ENCODE measurements at places on chromosomes 7 and 10. TPM values are rescaled to one million over a fixed set of nuclear protein-coding genes. Genes with fewer than 3 reads are reported as not detected.
A peak's percentile ranks its signal among the peaks of the same experiment; 100 is the strongest.

GRCh38 chr7:7491044-7491443, 44.6 kb downstream of the COL28A1 start:
- no peak overlapping the region for H3K4me3 ChIP-seq
- no peaks in the 10 kb centered on the region for H3K4me1 ChIP-seq
- no peaks in the 10 kb centered on the region for H3K36me3 ChIP-seq
- H3K27me3 ChIP-seq: no peaks in the 10 kb centered on the region
- DNase-seq: no peak
- no peak overlapping the region for H3K27ac ChIP-seq

- H3K36me3 ChIP-seq: no peaks in the 10 kb centered on the region
- H3K27me3 ChIP-seq: no peaks in the 10 kb centered on the region
- H3K4me1 ChIP-seq: peaks cover 5% of the 10 kb centered on the region
- H3K27ac ChIP-seq: no peak overlapping the region
- peak; percentile 52 for DNase-seq
Measured at GRCh38 chr7:5827755-5828154, 46.3 kb upstream of the RNF216 start.

DNA sequence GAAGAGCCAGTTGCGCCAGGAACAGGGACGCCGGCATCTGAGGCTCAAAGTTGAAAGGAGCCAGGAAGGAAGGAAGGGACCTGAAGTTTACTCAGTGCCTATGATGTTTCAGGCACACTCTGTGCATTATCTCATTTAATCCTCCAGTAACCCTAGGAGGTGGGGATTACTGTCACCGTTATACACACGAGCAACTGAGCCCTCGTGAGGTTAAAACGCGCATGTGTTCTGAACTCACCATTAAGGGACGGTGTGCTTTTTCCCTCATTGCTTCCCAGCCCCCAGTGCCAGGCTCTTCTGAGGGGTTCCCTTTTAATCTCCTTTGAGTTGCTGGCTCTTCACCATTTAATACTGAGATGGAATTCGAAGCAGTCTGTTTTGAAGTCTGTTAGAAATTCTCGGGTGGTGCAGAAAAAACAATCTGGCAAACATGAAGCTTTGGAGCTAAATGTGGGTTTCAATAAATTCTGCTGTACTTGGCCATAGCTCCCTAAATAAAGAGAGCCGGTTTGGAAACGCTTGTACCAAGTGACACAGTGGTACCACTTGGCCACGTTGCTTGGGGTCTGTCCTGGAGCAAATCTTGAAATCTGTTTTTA, 102.2 kb downstream of the TAX1BP1 start:
- no peaks in the 10 kb centered on the region for H3K27me3 ChIP-seq
- H3K36me3 ChIP-seq: peaks cover 15% of the 10 kb centered on the region
- no peak overlapping the region for H3K27ac ChIP-seq
- no peaks in the 10 kb centered on the region for H3K4me1 ChIP-seq
- no peak for DNase-seq
- no peak overlapping the region for H3K4me3 ChIP-seq

- no peak overlapping the region for H3K4me3 ChIP-seq
- H3K4me1 ChIP-seq: peaks cover 10% of the 10 kb centered on the region
- DNase-seq: no peak
Measured at GRCh38 chr7:129872054-129872453, 80.7 kb downstream of the UBE2H start.

The ZNF22 gene
- total RNA-seq: 22.1 TPM

- no peak overlapping the region for H3K4me3 ChIP-seq
- no peaks in the 10 kb centered on the region for H3K36me3 ChIP-seq
- no peak overlapping the region for H3K27ac ChIP-seq
Measured at GRCh38 chr10:84317174-84317573, 11.2 kb upstream of the CCSER2 start.

DNA sequence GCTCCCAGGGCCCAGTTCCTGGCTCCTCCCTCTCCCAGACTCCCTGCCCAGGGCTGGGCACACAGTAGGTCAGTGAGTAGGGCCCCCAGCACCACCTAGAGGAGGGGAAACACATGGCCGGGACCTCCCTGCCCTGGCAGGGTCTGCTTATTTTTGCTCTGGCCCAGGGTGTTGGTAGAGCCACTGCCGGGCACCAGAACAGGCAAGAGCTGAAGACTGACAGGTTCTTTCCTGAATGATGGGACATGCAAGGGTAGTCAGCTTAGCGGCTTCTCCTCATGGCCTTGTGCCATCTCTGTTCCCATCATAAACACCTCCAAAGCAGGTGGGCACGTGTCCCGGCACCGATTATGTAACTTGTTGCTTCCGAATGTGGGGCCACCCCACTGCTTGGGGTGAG, 86.5 kb downstream of the NEURL1 start:
- H3K27me3 ChIP-seq: no peaks in the 10 kb centered on the region
- no peaks in the 10 kb centered on the region for H3K36me3 ChIP-seq
- no peak overlapping the region for H3K4me3 ChIP-seq

The GJD4 gene
- not detected for total RNA-seq

DNA sequence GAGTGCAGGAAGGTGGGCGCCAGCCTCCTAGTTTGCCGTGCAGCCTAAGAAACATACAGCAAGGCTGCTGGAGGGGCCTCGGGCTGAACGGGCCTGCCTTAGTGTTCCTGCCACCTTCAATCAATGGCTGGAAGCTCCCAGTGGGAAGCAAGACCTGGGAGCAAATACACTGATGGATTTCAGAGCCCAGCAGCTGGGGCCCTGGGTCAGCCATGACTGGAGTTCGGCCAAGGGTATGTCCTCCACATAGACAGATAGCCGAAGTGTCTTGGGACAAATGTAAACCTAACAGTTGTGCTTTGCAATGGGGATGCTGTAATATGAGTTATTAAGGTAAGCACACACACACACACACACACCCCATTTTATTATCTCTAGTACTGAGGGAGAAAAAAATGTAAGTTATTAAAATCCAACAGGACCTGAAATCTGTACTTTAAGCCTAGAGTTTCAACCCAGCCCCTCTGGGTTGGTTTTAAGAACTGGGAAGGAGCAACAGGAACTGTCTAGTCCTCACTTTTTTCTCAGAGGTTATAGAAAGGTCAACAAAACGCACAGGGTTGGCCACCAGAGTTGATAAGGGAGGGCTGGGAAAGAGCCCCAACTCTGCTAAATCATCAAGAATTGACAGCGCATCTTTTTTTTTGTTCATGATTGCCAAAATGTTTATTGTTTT, 50.0 kb upstream of the CELF2 start:
- no peak for DNase-seq
- H3K27ac ChIP-seq: no peak overlapping the region
- H3K27me3 ChIP-seq: no peaks in the 10 kb centered on the region
- no peaks in the 10 kb centered on the region for H3K36me3 ChIP-seq
- no peak overlapping the region for H3K4me3 ChIP-seq

GRCh38 chr10:81306971-81307782, 567.8 kb upstream of the NRG3 start:
- no peak overlapping the region for H3K27ac ChIP-seq
- no peaks in the 10 kb centered on the region for H3K4me1 ChIP-seq
- H3K27me3 ChIP-seq: no peaks in the 10 kb centered on the region

GRCh38 chr7:150967349-150967748, 10.8 kb downstream of the KCNH2 start:
- H3K27ac ChIP-seq: no peak overlapping the region
- H3K27me3 ChIP-seq: peaks cover 29% of the 10 kb centered on the region
- no peak overlapping the region for H3K4me3 ChIP-seq
- DNase-seq: no peak
- peaks cover 34% of the 10 kb centered on the region for H3K4me1 ChIP-seq

GRCh38 chr7:12369072-12369471, 34.6 kb downstream of the VWDE start:
- H3K4me3 ChIP-seq: no peak overlapping the region
- no peak for DNase-seq
- H3K27me3 ChIP-seq: no peaks in the 10 kb centered on the region
- no peaks in the 10 kb centered on the region for H3K4me1 ChIP-seq
- H3K36me3 ChIP-seq: no peaks in the 10 kb centered on the region

DNA sequence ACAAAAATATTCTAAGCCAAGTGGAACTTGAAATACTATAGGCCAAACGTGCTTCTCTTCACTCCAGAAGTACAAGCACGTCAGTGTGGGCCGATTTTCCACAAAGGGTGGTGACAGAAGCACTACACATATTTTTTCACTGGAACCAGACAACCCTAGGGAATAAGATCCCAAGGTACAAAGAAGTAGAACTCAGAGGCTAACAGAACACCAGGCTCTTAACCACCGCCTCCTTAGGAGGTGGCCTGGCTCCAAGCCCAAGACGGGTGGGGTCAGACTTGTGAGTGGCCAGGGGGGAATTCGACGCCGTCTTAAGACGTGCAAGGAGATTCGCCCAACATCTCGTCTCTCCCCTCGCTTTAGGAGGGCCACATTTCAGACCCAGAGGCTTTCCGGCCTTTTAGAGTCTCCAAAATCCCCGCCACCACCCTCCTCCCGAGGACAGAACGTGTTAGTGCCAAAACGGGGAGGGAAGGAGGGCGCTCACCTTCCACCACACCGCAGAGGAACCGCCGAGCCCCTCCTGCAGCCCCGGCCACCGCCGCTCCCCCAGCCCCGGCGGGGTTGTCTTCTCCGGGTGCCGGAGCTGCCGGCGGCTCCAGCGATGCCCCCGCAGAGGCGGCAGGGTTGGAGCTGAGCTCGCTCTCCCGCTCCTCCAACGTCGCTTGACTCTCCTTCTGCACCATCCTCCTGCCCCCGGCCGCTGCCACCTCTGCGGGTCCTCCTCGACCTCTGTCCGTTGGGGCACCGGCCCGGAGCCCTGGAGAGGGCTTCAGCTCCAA, 716 bp downstream of the OGA start:
- peak overlapping the region; percentile 100 for H3K4me3 ChIP-seq
- H3K27ac ChIP-seq: peak overlapping the region; percentile 95
- H3K27me3 ChIP-seq: no peaks in the 10 kb centered on the region
- H3K36me3 ChIP-seq: peaks cover 7% of the 10 kb centered on the region
- peak; percentile 94 for DNase-seq
- peaks cover 40% of the 10 kb centered on the region for H3K4me1 ChIP-seq

DNA sequence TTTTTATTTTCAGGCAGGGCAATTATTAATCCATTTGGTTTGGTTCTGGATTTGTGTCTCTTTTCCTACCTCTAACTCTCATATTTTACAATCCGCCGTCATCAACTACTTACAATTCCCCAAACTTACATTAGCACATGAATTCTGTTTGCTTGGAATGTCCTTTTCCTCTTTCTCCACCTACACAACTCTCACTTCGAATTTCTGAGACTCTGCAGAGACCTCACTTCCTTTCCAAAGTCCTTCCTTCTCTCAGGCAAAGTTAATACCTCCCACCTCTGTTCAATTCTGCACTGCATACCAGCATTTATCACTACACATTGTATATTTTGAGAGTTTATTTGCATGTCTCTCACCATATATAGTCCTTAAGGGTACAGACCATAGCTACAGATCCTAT, 122.7 kb upstream of the LRRTM3 start:
- DNase-seq: no peak
- H3K4me1 ChIP-seq: no peaks in the 10 kb centered on the region
- no peak overlapping the region for H3K4me3 ChIP-seq
- H3K27me3 ChIP-seq: no peaks in the 10 kb centered on the region

DNA sequence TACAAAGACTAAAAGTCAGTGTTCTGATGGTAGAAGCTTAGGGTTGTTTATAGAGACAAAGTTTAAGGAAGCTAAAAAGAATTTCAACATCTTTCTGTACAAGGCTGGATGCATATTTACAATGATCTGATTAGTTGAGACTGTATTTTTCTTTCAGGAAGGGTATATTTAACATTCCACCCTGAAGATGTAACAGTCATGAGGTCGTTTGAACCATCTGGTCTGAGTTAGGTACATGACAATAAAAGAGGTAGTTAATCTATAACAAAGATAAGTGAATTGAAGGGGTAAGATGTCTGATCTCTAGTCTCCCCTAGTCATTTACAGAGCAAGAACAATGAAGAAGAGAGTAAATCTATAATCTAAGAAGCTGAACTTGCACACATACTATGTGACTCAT, 821.2 kb downstream of the CNTNAP2 start:
- no peaks in the 10 kb centered on the region for H3K36me3 ChIP-seq
- H3K4me3 ChIP-seq: no peak overlapping the region
- H3K27ac ChIP-seq: no peak overlapping the region
- no peaks in the 10 kb centered on the region for H3K27me3 ChIP-seq

The ADAMTS14 gene
- 0.53 TPM for total RNA-seq

DNA sequence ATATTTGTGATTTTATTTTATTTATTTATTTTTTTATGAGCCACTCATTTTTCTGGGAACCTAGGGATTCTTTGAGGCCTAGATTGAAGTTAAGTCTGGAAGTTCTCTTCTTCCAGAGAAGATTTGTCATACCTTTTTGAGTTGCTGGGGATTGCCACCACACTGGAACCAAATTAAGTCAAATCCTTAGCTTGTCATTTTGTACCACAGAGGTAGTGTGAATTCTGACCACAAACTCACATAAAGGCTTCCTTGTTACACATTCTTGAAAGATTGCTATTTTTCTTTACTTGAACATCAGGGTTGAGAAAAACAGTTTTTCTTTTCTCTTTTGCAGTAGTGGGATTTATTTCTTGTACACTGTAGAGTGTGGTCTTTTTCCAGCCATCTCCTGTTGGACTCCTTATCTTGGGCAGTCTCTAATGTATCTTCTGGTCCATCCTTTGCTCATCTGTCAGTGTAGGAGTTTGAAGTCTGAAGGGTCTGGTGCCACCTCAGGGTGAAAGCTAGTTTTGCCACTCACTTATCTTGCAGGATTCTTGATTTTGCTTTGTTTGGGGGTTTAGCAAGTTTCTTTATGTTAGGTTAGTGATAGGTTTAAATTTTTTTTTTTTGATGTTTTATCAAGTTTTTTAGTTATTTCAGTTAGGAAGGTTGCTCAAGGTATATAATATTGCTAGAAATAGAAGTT, 24.8 kb downstream of the PCBD1 start:
- peaks cover 7% of the 10 kb centered on the region for H3K4me1 ChIP-seq
- no peak for DNase-seq
- H3K4me3 ChIP-seq: no peak overlapping the region
- no peak overlapping the region for H3K27ac ChIP-seq

The NEBL gene
- 96.4 TPM for total RNA-seq

GRCh38 chr7:12831024-12831423, 143.6 kb downstream of the ARL4A start:
- no peaks in the 10 kb centered on the region for H3K27me3 ChIP-seq
- no peak overlapping the region for H3K27ac ChIP-seq
- no peaks in the 10 kb centered on the region for H3K4me1 ChIP-seq

The CRPPA gene
- total RNA-seq: 3.0 TPM

DNA sequence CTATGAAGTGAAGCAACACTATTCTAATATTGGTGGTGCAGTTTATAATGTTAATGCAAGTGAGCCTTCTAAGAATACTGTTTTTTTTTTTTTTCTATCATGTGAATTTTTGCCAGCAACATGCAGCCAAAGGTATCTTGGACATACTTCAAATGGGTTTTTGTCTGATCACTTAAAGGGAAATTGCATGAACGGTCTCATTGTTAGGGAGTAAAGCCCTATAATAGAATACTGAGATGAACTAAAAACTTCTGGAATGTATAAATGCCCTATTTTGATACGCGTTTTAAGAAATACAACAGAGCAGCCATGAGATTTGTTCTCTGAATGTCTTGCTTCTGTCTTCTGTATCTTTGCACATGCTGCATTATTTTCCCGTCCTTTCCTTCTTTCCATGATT, 10.5 kb upstream of the MDFIC start:
- H3K4me3 ChIP-seq: no peak overlapping the region
- H3K4me1 ChIP-seq: no peaks in the 10 kb centered on the region
- no peak for DNase-seq
- H3K27me3 ChIP-seq: no peaks in the 10 kb centered on the region
- no peaks in the 10 kb centered on the region for H3K36me3 ChIP-seq

The CLEC5A gene
- total RNA-seq: 7.5 TPM

The LRRC17 gene
- 1.5 TPM for total RNA-seq

Measured in lower lobe of right lung (tissue), 2 donors.